Stimulated activated CD8-positive, alpha-beta memory T cell treated with anti-CD3 and anti-CD28 coated beads, Interleukin-4, amount 100 ng/mL, for 1 hour (primary cell): ENCODE measurements at places on chromosomes 3 and 15.

GRCh38 chr3:59595830-59596229 is 546.0 kb upstream of the CFAP20DC start:
- DNase-seq = no peak

GRCh38 chr15:34808016-34808415 is 12.7 kb upstream of the ACTC1 start:
- no peak for DNase-seq

- no peak for DNase-seq
Measured at GRCh38 chr3:97257942-97258697, 443.7 kb downstream of the EPHA6 start.

- no peak for DNase-seq
Measured at GRCh38 chr15:100140527-100141308, 201.1 kb downstream of the ADAMTS17 start.

- DNase-seq = no peak
Measured at GRCh38 chr3:117892431-117892841, 1142.2 kb downstream of the IGSF11 start.

DNA sequence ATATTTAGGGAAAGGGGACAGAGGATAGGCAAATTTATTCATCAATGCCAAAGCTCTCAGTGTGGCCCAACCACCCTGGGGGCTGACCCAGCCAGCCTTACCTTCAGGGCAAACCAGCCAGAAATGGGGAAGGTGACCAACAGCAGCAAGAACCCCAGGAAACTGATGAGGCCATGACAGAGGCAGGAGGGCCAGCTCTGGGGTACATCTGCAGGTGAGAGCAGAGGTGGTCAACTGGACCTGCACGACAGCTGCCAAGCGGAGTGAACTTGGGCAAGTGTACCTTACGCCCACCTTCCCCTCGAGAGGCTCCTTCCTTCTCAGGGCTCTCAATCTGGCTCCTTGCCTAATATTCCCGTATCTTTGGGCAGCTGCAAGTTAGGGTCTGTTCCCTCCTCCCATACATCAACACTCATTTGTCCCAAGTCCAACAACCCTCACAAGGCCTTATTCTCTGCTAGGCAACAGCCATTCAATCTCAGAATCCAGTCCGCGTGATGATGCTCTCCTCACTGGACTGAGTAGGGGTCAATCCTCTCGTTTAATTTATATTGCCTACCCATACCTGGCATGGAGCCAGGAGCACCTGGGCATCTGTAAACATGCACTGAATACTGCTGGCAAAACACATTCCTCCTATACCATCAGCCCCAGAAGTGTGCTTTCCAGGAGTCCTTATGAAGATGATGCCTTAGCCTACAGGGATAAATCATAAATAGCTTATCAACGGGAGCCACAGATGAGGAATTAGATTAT is 1.7 kb downstream of the STOML1 start:
- DNase-seq = no peak

DNA sequence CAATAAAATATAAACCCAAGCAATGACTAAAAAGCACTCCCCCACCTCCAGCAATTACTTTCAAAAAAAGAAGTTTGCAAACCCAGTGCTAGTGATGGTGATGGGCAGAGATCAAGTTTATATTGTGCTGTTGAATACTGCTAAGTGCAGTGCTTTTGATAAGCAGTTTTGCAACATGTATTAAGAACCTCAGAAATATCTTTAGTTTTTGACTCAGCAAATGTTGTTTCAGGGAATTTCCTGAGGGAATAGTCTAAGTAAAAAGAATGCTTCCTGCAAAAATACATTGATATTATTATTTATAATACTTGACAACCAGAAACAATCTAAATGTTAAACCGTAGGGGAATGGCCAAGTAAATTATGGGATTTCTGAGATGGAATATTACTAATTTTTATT is 69.3 kb downstream of the ADAMTSL3 start:
- DNase-seq = no peak

DNA sequence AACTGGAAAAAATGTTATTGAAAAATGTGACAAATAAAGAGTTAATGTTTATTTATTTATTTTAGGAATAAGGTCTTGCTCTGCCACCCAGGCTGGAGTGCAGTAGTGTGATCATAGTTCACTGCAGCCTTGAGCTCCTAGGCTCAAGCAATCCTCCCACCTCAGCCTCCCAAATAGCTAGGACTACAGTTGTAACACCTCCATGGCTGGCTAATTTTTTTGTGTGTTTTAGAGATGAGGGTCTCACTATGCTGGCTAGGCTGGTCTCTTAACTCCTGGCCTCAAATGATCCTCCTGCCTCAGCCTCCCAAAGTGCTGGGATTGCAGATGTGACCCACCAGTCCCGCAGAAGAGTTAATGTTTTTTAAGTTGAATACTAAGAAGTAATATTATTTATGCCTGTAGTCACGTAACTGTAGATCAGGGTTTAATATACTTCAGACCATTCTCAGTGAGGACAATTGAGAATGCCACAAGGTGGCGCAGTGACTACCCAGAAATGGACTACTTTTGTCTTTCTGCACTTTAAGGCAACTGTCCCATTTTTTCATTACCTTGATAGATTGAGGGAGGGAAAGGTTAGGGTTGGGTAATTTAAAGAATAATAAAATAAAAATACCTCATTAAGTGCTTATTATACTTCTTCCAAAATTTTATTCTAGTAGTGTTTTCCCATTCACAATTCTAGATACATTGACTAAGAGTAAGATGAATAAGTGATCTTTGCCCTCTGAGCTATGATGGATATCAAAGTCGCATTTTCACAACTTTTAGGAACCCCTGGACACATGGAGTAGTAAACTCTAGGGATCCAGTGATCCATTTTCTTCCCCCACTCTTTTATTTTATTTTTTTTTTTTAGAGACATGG is 6.0 kb downstream of the MUC13 start:
- peak; percentile 17 for DNase-seq

GRCh38 chr3:81799403-81799802 is 38.0 kb upstream of the GBE1 start:
- no peak for DNase-seq

GRCh38 chr3:107661447-107662123 is 138.8 kb downstream of the BBX start:
- DNase-seq = no peak

- DNase-seq = no peak
Measured at GRCh38 chr3:9205345-9206143, 43.9 kb downstream of the SRGAP3 start.

DNA sequence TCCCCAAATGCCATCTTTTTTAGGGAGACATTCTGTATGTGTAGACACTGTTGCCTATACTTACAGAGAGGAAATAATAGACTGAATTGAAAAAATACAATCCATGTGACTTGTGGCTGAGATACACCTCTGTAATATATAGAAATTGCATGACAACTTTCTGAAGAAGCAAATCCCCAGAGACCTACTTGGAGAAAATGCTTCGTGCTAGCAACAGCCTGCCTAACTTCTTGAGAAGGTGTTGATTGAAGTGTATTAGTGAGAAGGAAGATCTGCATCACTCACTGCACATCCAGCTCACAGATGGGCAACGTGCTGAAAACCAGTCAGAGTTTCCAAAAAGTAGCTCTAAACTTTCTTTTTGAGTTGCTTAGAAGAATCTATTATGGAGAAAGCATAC is 404.1 kb downstream of the EPHB1 start:
- no peak for DNase-seq

DNA sequence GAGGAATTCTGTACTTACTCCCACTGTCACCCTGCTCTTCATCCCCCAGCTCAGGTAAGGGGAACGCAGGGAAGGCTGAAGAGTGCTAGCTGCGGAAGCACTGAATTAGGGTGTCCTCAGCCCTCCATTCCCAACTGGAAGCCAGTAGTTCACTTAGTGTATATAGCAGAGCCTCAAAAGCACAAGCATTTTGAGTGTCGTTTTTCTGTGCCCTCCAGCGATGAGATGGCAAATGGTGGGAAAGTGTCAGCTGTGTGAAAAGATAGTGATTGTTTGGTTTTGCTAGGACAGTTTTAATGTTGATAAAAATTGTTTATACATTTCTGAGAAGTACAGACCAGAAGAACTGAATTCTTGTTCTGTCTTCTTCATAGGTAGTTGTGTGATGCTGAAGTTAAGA is 10.8 kb downstream of the MRPS22 start:
- DNase-seq = no peak
